ENCODE measurements at places on chromosomes 7 and 10. TPM values are rescaled to one million over a fixed set of nuclear protein-coding genes. Genes with fewer than 3 reads are reported as not detected.

TMEM139 gene
- 0.57 TPM for total RNA-seq

COL13A1 gene
- total RNA-seq: not detected

DNA sequence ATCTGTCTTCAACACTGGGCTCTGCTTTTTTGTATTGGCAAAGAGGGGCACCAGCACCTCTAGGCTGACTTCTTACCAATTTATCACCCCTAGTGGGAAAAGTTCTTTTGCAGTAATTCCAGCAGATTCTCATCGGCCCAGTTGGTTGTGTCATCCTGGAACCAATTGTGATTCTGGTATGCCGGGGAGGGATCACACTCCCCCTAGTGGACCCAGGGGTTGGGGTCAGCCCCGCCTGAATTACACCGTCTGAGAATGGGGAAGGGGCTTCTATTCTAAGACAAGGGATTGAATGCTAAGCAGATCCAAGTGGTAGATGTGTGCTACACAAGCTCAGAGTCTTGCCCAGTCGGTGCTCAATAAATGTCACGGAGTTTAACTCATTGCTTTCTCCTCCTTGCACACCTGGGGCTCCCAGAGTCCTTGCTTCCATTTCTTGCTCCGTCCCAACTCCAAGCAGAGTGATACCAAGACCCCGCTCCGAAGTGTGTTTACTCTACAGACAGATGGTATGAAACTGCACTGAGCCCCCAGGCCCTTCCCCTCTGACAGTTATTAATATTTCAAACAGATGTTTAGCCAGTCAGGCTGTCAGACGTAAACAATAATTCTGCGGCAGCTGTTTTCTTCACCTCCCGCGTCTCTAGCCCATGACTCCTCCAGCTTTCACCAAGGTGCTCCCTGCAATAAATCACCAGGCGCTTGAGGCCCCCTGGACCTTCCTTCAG is 71.9 kb downstream of the C10orf105 start:
- DNase-seq: no peak
- no peak overlapping the region for H3K27ac ChIP-seq
- no peak overlapping the region for H3K4me3 ChIP-seq
- H3K36me3 ChIP-seq: no peaks in the 10 kb centered on the region
- no peaks in the 10 kb centered on the region for H3K27me3 ChIP-seq

DNA sequence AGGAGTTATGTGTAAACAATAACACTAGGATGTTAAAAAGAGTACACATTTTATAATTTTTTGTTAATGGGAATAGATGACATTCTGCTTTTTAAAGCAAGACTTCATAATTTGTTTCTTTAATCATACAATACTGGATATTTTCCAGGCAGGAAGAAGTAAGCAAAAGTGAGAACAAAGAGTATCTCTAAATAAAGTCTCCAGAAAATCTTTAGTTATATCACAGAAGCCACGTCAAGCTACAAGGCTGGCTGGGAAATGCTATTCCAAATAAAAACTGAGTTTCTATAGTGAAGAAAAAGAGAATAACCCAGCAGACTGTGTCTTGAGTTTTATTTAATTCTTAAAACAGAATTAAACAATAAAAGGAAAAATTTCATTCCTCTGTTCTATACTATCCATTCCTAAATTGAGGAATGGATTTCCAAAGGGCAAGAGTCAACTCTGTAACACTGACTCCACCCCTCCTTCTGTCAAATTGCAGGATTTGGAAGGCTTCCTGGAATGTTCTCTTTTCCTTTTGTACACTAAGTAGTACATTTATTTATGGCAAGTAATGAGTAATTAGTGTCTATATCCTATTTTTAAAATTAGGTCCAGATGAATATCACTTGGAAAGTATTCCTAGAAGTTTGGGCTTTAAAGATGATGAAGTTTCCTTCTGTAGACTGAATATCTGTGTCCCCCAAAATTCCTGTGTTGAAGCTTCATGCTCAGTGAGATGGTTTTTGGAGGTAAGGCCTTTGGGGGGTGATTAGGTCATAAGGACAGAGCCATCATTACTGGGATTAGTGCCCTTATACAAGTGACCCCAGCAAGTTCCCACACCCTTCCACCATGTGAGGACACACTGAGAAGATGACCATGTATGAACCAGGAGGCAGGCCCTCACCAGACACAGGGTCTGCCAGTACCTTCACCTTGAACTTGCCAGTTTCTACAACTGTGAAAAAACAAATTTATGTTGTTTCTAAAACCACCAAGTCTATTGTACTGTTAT is 290.9 kb downstream of the CRPPA start:
- no peaks in the 10 kb centered on the region for H3K4me1 ChIP-seq
- no peak overlapping the region for H3K27ac ChIP-seq
- no peaks in the 10 kb centered on the region for H3K36me3 ChIP-seq
- no peaks in the 10 kb centered on the region for H3K27me3 ChIP-seq

- no peak overlapping the region for H3K27ac ChIP-seq
- H3K36me3 ChIP-seq: no peaks in the 10 kb centered on the region
- DNase-seq: no peak
Measured at GRCh38 chr7:70384024-70384423, 747.9 kb upstream of the GALNT17 start.

DNA sequence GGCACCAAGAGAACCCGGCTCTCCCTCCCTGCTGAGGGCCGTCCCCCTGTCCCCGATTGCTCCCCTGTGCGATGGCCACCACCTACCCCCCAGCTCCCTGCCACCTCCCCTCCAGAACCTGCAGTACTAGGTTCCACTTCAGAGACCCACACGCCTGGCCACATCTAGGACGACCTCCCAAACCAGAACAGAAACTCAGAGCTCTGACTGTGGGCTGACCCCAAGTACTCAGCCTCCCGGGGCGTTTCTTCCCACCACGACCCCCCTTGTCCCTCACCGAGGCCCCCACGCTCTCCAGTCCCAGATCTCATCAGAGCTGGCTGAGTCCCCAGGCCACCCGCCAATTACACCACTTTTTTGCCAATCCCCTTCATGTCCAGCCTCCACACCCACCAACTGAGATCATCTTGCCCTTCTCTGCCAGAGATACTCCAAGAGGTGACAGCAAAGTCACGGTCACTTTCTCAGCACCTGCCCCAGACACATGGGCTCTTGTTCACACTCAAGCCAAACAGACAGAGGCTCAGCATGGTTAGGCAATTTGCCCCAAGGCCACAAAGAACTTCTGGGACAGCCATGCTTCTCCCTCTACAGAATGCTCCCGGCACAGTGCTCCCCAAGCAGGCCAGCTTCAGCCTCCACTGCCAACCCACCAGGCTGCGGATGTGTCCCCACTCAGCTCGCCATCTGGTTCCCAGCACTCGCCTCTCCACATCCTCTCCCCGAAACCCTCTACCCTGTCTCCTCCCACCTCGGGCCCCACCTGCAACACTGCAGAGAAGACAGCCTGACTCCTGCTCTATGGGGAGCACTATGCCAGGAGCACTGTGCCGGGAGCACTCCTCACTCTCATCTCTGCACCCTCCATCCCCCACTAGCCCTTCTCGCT is 4.7 kb downstream of the TMEM120A start:
- H3K4me3 ChIP-seq: no peak overlapping the region
- H3K36me3 ChIP-seq: peaks cover 3% of the 10 kb centered on the region
- no peaks in the 10 kb centered on the region for H3K27me3 ChIP-seq

DNA sequence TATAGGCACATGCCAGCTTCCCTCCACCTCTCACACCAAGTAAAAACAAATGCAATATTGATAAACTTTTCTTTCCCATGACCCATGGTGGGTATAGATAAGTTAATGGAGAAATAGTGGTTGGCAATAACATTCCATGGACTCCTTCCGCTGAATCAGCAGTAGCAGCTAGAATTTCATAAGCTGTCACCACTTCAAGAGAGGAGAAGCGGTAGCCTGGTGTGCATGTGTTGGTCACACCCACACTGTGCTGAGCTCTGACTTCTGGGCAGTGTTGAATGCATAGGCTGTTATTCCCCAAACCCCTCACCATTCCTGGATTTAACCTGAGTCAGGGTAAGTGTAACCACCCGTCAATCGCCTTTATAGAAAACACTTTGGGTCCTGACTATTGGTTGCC is 32.5 kb upstream of the BMPER start:
- H3K36me3 ChIP-seq: no peaks in the 10 kb centered on the region
- H3K27ac ChIP-seq: no peak overlapping the region
- H3K4me3 ChIP-seq: no peak overlapping the region
- H3K4me1 ChIP-seq: no peaks in the 10 kb centered on the region

- no peak overlapping the region for H3K27ac ChIP-seq
- no peak overlapping the region for H3K4me3 ChIP-seq
- no peak for DNase-seq
- H3K27me3 ChIP-seq: peaks cover 3% of the 10 kb centered on the region
- H3K4me1 ChIP-seq: no peaks in the 10 kb centered on the region
- no peaks in the 10 kb centered on the region for H3K36me3 ChIP-seq
Measured at GRCh38 chr7:29413626-29414136, 150.0 kb upstream of the PRR15 start.
